ENCODE measurements at places on chromosomes 5 and 9.
A peak's percentile ranks its signal among the peaks of the same experiment; 100 is the strongest.

GRCh38 chr5:120255214-120255613 is 208.9 kb upstream of the PRR16 start:
- DNase-seq = no peak

DNA sequence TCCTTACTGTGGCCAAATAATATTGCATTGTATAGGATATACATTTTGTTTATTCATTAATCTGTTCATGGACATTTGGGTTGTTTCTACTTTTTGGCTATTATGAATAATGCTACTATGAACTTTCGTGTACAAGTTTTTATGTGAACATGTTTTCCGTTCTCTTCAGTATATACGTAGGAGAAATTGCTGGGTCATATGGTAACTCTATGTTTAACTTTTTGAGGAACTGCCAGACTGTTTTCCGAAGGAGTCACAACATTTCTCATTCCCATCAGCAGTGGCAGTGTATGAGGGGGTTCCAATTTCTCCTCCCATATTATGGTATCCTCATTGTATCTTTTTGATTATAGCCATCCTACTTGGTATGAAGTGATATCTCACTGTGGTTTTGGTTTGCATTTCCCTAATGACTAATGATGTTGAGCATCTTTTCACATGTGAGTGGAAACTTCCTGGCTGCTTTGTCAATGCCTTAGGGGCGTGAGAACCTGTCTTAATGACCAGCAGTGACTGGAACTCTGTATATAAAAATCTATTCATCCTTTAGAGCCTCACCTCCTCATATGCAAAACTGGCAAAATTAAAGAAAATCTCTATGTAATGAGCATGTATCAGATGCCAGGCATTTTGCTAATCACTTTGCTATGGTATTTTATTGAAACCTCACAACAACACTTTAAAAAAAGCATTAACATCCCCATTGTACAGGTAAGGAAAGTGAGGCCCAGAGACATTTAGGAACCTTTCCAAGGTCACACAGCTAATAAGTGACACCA is 47.8 kb upstream of the TGFBR1 start:
- peak; percentile 64 for DNase-seq

GRCh38 chr9:101486693-101487442 is 46.8 kb upstream of the RNF20 start:
- DNase-seq = peak; percentile 35

DNA sequence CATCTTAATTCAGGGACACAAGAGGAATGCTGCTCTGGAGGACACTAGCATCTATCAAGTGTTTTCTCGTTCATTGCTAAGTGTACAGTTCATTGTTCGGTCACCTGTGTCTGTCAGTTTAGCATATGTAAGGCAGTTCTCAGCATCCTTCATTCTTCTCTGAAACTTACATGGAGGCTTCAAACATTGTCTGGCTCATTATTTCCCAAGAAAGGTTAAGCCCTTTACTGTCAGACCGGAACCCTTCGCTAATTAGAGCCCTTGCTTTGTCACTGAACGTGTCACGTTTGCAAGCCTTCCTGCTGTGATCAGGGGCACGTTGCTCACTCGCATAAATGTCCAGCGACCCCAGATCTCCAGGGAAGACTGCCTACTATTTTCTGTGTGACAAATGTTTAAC is 62.3 kb upstream of the RIOK2 start:
- no peak for DNase-seq

GRCh38 chr9:95763006-95763405 is 112.5 kb upstream of the ERCC6L2 start:
- DNase-seq = no peak

- DNase-seq = no peak
Observed at GRCh38 chr9:122346478-122347347, 24.1 kb upstream of the PTGS1 start.

- no peak for DNase-seq
Observed at GRCh38 chr5:111229871-111230810, 6.0 kb downstream of the CAMK4 start.

DNA sequence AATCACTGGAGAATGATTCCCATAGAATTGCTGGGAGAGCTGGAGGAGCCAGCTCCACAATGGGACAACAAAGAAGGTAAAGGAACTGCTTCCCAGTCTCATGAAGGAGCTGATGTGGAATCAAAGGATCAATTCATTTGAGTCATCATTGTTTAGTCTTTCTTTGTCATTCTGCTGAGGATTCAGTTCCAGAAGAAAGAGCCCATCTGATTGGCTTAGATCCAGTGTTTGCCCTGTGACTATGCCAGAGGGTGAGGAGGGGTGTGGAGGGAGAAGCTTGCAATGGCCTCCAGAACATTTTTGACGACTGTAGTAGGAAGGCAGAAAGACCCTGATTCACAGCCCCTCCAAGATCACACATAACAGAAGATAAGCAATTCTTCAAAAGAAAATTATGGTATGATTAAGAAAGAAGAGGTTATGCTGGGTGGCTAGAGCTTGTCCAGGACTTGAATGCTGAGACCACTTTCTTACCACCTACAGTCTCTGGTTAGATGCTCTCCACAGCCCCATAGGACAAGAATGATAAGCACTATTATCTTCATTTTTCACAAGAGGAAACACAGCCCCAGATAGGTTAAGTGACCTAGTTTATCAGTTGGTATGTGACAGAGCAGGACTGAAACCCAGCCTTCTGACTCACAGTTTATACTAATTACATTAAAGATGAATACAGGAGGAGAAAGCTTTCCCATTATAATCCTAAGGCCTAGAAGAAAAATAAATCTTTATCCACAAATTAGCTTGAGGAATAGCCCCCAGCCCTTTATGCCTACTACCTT is 363.1 kb downstream of the PRELID2 start:
- no peak for DNase-seq

DNA sequence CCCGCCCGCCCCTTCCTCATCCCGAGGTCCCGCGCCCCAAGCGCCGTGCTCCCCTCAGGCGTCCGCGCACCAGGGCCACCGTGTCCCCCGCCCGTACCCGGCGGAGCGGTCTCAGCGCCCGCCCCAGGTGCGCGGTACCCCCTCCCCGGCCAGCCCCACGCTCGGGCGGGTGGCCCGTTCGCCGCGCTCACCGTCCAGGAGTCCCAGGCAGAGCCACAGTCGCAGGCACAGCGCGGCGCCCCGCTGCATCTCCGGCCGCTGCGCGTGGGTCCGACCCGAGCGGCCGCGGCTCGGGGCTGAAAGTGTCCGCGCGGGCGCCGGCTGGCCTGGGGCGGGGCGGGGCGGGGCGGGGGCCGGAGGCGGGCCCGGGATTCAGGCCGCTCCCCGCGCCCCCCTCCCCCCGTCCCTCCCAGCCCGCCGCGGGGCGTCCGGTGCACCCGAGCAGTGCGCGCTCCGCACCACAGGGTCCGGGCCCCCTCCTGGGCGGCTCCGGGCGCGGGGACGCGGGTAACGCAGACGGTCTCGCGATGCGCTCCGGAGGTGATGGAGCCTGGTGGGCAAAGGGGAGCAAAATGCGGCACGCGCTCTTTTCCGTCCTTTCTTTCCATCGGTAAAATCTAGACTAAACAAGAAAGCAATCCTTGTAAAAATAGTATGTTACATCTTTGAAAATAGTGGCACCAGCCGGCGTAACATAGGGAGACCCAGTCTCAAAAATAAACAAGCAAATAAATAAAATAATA is at the start of gene FLT4:
FLT4 (minus strand) TSS at position 304 of the 743 bp plus-strand sequence; CDS start at position 249, 55 bp downstream.
- no peak for DNase-seq

- DNase-seq = no peak
Observed at GRCh38 chr5:75091597-75091996, 39.2 kb upstream of the GCNT4 start.

- DNase-seq = no peak
Observed at GRCh38 chr9:128118472-128118857, 9.1 kb downstream of the PTGES2 start.

GRCh38 chr5:60365001-60365400 is 335.0 kb downstream of the DEPDC1B start:
- DNase-seq = no peak

GRCh38 chr5:145666591-145666990 is 168.6 kb downstream of the PRELID2 start:
- no peak for DNase-seq

DNA sequence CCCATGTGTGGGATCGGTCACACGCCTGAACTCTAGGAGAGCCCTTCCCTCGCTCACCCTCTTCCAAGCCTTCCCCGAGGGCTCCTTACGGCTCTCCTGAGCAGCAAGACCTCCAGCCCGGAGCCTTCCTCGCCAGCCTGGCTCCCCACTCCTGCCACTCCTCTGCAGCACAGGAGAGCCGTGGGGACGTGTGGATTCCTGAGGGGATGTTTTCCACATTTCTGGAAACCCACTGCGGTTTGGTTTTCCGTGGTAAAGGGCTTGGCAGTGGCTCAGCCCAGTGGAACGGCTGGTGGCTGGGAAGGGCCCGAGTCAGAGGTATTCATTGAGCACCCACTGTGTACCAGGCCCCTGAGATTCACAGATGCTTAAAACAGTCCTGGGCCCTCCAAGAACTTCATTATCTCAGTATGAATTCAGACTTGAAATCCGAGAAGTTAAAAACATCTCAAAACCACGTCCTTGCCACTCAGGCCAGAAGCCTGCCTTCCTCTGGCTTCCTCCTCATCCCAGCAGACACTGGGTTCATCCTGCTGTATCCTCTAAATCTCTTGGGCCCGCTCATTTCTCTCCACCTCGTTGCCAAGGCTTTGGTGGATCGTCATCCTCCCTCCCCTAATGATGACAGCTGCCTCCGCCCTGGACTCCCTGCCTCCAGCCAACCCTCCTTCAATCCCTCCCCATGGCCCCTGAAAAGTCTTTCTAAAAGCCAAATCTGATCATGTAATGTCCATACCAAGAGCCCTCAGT is 109.6 kb downstream of the FGF18 start:
- no peak for DNase-seq

DNA sequence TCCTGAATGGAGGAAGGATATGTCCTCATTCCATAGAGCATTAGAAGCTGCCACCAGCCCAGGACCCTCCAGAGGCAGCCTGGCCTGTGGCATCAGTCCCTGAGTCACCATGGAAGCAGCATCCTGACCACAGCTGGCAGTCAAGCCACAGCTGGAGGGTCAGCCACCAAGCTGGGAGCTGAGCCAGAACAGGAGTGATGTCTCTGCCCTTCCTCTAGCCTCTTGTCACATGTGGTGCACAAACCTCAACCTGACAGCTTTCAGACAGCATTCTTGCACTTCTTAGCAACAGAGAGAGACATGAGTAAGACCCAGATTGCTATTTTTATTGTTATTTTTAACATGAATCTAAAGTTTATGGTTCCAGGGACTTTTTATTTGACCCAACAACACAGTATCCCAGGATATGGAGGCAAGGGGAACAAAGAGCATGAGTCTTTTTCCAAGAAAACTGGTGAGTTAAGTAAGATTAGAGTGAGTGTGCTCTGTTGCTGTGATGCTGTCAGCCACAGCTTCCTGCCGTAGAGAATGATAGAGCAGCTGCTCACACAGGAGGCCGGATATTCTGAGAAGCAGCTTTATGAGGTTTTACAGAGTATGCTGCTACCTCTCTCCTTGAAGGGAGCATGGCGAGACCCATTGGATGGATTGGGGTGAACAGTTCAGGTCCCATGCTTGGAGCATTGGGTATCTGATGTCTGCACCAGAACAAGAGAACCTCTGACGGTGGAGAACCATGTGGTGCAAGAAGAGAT is 13.0 kb upstream of the CYFIP2 start:
- DNase-seq = peak; percentile 34

DNA sequence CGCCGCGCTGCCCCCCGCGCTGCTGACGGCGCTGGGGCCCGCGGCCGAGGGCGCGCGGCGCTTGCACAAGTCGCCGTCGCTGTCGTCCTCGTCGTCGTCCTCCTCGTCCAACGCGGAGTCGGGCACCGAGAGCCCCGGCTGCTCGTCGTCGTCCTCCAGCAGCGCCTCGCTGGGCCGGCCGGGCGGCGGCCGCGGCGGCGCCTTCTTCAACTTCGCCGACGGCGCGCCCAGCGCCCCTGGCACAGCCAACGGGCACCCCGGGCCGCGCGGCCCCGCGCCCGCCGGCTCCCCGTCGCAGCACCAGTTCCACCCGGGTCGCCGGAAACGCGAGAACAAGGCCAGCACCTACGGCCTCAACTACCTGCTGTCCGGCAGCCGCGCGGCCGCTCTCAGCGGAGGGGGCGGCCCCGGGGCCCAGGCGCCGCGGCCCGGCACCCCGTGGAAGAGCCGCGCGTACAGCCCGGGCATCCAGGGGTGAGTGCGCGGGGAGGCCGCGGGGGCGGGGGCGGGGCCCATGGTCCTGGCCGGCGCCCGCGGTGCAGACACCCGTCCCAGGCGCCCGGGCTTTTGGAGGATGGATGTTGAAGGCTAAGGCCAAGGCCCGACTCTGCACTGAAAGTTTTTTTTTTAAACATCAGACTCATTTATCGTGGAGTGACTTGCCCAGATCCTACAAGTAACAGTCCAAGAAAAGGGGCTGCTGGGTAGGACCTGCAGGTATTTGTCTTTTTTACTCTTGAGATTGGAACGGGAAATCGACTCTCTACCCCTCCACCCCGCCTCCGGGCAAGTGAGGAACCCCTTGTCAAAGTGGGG is 1.2 kb downstream of the TENT4A start:
- DNase-seq = no peak

DNA sequence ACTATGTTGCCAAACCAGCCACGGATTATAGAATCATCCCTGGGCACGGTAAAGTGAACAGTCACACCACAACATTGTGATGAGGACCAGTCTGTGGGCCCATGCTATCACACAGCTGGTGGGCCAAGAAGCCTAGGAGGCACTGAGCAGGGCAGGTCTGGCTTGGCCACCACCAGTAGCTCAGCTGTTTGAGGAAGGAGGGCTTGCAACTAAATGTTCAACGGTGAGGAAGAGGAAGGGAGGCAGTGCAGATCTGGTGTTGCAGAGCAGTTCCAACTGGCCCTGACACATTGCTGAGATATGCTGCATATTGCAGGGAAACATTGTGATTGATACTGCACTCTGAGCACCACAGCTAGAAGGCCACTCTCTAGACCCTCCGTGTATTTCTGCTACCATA is 77.9 kb upstream of the ATG10 start:
- peak; percentile 65 for DNase-seq

DNA sequence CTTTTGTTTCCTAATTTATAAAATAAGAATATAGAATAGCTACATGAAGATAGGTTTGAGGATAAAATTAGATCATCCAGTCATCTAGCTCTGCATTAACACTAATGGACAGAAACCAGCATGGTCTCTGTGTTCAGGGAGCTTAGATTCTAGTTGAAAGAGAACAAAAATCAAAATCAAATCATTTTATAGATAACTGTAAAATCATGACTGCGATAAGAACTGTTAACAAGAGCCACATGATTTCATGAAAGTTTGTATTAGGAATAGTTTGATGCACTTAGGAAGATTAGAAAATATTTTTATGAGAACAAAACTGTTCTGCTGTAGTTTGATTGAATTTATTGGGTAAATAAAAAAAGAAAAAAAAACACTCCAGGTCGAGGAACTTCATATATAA is 1074.7 kb downstream of the MAT2B start:
- no peak for DNase-seq

- DNase-seq = no peak
Observed at GRCh38 chr9:133199648-133200321, 9.3 kb downstream of the OBP2B start.

- DNase-seq = no peak
Observed at GRCh38 chr5:94932259-94932658, 313.8 kb downstream of the SLF1 start.

DNA sequence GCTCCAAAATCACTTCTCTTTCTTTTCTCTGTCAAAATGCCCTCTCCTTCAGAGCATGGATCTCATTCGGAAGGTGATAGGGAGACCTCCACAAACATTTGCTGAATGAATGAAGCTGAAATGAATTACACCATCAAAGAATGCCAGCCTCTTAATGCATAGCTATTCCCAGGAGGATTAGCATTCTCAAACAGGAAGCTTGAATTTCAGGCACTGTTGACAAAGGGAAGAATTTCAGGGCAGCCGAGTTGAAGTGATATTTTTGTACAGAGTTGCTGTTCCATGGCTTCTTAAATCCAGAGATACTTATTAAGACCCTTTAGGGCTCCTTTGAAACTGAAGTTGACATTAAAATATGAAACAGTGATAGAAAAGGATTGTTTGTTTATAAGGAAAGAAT is 18.8 kb downstream of the HBEGF start:
- no peak for DNase-seq

Data from MV-4-11 (cell line).